ENCODE measurements at places on chromosomes 1 and 21.

DNA sequence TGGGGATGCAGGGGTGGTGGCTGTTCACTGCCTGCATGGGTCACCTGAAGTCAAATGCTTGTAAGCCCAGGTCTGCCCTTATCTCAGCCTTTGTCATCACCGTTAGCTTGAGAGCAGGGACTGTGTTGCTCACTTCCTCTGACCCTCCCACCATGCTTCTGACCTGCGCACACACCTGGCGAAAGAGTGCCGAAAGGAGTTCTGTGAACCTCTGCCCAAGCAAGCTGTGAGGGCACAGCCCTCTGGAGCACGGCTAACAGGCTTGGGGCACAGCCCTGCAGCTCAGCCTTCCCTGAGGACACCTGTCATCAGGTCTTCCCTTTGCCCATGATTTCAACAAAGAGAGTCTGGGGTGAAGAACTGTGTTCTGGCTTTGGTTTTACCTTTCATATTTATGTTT lies 93.8 kb downstream of the SUSD4 start:
- DNase-seq: no peak

DNA sequence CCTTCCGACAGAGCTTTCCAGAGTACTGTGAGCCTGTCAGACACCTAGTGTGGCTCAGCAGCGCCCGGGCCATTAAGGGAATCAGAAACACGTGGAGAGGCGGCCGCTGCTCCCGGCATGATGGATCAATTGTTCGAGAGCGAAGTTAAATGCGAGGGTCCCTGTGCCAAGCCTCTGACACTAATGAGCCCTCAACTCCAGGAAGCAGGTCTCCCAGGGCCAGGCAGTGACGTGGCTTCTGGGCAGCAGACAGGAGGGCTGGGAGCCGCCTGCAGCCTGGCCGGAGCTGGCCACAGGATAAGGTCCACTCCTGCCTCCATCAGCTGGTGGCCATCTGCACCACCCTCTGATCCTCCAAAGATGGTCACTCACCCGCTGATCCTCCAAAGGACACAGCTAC lies 67.5 kb upstream of the CLDN14 start:
- no peak for DNase-seq

GRCh38 chr1:51558375-51558924 lies 39.4 kb upstream of the EPS15 start:
- no peak for DNase-seq

DNA sequence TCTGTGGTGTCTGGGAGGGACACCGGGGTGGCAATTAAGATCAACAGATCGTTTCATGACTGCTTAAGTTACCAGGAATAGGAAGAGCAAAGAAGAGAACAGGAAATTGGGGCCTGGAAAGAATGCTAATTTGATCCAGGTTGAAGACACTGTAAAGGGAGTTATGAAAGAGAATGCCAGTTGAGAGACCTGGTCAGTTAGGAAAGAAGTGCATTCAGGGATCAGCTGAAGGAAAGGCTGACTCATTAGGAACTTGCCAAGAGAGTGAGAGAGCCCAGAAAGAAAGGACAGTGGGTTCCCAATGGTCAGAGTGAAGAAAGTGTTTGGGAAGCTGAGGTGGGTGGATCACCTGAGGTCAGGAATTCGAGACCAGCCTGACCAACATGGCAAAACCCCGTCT lies 119.6 kb downstream of the UBE2U start:
- no peak for DNase-seq

- no peak for DNase-seq
Observed at GRCh38 chr1:93908394-93909145, 660 bp downstream of the GCLM start.
